ENCODE measurements at places on chromosomes 7 and 10.

- DNase-seq: no peak
Observed at GRCh38 chr10:32091046-32091445, 34.8 kb upstream of the KIF5B start.

DNA sequence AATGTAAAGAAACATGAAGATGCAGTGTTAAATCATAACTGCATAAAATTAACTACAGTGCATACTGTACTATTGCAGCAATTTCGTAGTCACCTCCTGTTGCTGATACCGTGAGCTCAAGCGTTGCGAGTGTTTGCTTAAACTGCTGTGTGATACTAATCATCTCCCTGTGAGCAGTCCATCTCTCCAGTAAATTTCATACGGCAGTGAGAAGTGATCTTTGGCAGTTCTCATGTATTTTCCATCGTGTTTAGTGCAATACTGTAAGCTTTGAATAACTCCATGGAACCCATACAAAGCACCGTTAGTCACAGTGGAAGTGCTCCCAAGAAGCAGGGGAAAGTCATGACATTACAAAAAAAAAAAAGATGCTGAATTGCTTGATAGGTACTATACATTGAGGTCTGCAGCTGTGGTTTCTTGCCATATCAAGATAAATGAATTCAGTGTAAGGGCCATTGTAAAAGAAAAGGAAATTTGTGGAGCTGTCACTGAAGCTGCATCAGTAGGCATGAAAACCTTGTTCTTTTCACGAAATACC lies 360.4 kb downstream of the EXOC4 start:
- DNase-seq: no peak

DNA sequence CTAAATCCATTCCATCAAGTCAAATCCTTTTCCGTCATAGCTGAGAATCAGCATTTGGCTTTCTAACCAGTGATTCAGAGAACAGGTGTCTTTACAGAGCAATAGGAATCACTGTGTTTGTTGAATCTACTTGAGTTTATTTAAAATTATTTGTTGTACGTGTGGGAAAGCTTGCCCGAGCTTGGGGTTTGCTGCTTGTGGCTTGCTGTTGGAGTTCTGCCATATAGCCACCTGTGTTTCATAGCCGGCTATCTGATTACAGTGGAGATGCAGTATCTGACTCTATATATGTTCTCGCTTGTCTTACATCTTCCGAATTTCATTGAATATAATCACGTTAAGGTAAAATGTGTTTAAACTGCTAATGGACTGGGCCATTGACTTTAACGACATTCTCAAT lies 274.3 kb upstream of the MKI67 start:
- no peak for DNase-seq

GRCh38 chr7:34991938-34992840 lies 45.1 kb downstream of the DPY19L1 start:
- no peak for DNase-seq

- no peak for DNase-seq
Observed at GRCh38 chr7:35802649-35803048, 1.8 kb downstream of the SEPTIN7 start.

DNA sequence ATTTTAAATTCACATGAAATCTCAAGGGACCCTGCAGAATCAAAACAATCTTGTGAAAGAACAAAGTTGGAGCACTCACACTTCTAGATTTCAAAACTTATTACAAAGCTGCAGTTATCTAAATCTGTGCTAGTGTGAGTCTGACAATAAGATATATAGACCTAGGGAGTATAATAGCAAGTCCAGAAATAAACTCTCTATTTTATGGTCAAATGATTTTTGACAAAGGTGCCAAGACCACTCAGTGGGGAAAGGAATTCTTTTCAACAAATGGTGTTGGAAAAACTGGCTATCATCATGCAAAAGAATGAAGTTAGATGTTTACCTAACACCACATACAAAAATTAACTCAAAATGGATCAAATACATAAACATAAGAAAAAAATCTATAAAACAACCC lies 68.2 kb downstream of the TFEC start:
- DNase-seq: no peak

DNA sequence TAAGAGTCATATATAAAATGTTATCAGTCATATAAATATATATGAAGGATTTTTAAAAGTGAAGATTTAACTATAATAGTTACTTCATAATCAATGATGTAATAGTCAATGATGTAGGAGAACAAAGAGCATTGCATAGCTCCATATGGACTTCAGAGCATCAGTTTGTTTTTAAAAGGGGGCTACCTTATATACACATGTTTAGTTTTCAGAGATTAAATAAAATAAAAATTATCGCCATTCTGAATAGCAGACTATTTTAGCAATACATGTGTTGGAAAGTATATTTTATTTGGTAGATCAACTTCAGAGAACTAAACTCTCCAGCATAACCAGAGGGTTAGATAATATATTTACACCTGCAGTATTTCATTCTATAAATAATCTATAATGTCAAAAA lies 29.1 kb upstream of the EPC1 start:
- DNase-seq: no peak

GRCh38 chr10:74883428-74883827 lies 57.0 kb downstream of the KAT6B start:
- DNase-seq: no peak

DNA sequence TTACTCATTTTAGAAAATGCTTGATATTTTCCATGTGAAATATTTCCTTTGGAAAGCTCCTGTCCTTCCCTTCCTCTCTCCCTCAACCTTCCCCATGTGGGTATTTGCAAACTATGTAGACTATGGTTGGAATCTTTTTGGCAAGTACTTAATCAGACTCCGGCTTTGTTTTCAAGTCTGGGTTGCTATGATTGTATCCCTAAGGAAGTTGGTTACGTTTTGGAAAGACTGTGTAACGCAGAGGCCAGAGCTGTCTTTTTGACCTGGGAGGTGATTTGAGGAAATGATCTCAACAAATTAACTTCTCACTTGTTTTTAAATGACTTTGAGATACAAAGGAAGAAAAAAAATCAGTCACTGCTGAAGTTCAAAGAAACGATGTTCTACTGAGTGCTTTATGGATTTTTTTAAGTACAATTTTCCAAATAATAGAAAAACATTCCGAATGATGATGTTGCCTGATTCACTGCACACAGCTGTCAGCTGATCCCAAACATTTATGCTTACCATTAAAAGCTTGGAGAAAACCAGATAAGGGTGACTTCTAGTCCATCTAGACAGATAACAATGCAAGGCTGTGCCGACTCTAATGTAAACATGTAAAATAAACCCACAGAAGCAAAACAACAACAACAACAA lies 145.5 kb upstream of the CELF2 start:
- no peak for DNase-seq

- no peak for DNase-seq
Observed at GRCh38 chr10:73850211-73850610, 24.1 kb downstream of the CAMK2G start.

GRCh38 chr7:81004098-81004497 lies 85.2 kb upstream of the SEMA3C start:
- DNase-seq: no peak

GRCh38 chr10:130421909-130422308 lies 285.7 kb downstream of the GLRX3 start:
- DNase-seq: no peak

DNA sequence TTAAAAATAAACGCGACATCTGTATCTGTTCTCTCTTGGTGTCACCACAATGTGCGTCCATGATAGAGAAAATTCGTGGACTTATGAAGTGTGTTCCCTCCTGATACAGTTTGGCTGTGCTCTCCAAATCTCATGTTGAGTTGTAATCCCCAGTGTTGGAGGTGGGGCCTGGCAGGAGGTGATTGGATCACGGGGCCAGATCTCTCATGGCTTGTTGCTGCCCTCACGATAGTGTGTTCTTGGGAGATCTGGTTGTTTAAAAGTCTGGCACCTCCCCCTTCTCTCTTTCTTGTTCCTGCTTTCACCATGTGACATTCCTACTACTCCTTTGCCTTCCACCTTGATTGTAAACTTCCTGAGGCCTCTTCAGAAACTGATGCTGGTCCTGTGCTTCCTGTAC lies 229.4 kb upstream of the MYO3A start:
- no peak for DNase-seq

DNA sequence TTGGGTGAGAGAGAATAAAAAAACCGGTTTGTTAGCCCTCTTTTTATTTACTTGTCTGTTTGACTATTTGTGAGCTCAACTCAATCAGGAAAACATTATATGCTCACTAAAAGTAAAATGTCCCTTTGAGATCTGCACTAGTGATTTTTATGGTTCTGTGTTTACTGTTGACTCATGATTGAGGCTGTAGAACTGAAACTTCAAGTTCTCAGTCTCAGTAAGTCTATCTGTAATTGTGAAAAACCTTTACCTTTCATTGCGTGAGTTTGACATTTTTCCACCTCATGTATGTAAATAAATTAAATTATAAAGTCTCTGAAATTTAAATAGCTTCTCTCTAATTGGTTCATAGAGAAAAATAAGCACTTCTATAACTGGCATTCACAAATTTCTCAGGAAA lies 17.0 kb upstream of the CASD1 start:
- DNase-seq: no peak

- no peak for DNase-seq
Observed at GRCh38 chr10:103241262-103242011, 4.2 kb upstream of the RPEL1 start.

DNA sequence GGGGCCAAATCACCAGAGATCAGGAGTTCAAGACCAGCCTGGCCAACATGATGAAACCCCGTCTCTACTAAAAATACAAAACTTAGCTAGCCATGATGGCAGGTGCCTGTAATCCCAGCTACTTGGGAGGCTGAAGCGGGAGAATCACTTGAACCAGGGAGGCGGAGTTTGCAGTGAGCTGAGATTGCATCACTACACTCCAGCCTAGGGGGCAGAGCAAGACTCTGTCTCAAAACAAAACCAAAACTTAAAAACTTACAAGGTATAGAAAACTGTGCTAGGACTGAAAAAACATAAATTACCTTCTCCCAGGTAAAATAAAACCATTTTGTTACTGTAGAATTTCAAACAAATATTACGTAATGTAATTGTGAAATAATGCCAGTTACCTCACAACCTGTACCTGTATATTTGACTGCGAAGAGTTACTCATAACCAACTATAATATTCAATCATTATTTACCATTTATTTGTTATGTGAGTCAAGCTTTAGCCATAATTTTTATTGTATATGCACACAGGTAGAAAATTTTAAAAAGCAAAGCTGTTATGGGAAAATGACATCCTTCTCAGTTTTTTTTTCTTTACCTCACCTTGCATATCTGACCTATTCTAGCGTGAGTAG lies 180.9 kb downstream of the SEMA3A start:
- DNase-seq: no peak

GRCh38 chr10:92203919-92204623 lies 86.8 kb downstream of the CPEB3 start:
- DNase-seq: no peak

- no peak for DNase-seq
Observed at GRCh38 chr10:84552478-84552877, 224.1 kb downstream of the CCSER2 start.

- no peak for DNase-seq
Observed at GRCh38 chr7:1666823-1667565, 3.1 kb upstream of the ELFN1 start.

DNA sequence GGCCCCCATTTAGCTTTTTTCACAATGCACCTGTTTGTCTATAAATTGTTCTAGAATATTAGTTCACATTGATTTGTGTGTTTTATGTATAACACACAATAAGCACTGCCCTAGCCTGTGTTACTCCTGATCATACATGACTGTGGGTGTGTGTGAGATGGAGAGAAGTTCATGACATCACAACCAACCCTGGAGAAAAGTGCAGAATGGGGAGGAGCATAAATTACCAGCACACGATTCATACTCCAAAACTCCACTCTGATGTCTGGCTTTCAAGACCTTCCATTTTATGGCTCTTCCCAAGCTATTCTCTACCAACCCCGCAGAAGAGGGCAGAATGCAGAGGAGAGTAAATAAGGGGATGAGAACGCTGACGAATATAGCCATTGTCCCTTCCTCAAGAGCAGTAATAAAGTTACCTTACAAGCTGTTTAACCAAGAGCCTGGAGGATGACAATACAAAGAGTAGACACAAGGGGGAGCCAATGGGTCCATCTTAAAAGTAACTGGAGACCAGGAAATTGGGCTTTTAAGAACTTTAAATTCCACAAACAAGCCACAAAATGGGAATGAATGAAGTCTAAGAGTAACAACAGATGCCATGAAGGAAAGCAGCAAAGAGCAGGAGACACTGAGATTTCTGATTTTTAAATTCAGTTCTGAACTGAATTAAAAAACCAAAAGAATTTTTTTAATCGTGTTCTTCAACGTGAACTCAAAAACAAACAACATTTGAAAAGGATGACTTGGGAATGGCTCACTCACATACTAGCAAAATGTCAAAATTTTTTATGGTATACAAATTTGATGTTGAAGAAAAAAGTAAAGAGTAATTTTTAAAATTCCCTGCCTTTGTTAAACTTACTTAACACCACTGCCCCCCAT lies 159.6 kb downstream of the PARD3 start:
- DNase-seq: no peak

- no peak for DNase-seq
Observed at GRCh38 chr10:92291616-92291865, 574 bp downstream of the MARCHF5 start.

- DNase-seq: no peak
Observed at GRCh38 chr7:1936531-1937251, 266.6 kb downstream of the ELFN1 start.

GRCh38 chr7:90119178-90119971 lies 34.9 kb upstream of the STEAP1 start:
- DNase-seq: no peak

DNA sequence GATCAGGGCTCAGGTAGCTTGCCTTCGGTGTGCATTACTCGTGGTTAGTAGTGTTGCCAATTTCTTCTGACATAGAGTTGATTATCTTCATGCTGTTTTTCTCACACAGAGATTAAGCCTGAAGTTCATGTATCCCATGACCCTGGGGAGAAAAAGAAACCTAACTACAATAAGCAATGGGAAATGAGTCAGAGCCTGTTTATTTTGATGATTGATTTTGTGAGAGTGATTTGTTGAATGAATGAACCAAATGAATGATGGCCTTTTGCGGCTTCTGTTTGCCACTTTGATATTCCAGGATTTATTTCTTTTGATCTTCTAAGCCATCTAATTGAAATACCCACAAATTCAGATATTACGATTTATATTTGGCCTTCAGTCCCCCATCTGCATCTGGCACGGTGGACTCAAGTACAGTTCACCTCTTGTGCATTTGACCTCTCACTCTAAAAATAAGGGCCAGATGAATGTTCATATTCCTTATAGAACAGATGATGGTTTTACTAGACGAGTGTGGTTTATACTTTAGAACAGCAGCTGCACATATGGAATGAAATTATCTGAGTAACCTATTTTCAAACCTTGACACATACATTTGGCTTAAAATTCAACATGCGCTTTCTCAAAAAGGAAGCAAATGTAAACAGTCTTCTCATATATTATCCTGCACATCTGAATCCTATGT lies 110.7 kb downstream of the PLCE1 start:
- no peak for DNase-seq

GRCh38 chr10:91190388-91190870 lies 30.0 kb upstream of the PCGF5 start:
- DNase-seq: no peak

DNA sequence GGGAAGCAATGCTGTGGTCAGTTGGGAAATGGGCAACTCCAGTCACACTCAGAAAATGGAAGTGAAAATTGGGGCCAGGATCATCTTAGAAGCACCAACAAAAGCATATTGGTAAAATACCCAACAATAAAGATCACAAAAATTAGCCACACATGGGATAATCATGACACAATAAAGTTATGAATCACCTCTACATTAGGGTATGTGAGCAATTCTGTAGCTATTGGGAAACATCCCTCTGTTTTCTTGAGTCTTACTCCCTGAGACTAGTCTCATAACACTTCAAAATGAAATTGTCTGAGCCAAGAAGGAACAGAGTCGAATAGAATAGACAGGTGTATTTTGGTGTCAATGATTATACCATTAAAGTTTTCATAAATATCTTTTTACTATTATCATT lies 178.3 kb downstream of the DYNC1I1 start:
- no peak for DNase-seq

All from activated T-helper 1 cell treated with Interleukin-2 at 50 U/mL for 16 hours (primary cell).